ENCODE measurements at places on chromosomes 7 and 10.

DNA sequence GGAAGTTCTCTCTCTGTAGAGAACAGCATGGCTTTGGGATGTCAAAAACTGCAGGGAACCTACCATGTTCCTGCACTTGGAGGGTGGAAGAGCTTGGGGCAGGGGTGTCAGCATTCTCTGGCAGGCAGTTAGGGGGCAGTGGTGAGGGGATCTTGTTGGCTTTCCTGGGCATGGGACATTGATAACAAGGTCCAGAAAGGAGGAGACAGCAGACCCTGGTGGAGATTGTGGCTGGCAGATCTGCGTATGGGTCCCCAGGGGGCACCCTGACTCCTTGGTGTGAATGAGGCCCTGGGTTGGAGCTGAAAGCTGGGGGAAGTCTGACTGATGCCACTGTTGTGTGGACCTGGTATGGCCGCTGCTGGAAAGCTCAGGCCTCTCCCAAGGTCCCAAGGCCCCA is 22.9 kb upstream of the CAMK2B start:
- DNase-seq, result peak; percentile 49

DNA sequence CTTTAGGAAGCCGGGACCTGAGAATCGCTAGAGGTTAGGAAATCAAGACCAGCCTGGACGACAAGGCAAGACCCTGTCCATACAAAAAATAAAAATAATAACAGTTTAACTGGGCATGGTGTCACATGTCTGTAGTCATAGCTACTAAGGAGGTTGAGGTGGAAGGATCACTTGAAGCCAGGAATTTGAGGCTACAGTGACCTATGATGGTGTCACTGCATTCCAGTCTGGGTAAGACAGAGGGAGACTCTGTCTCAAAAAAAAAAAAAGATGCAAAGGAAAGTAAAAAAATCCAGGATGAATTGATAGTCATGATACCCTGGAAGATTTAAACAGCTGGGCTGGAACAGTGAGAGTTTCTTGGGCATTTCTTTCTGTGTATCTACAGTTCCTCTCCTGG is 463.2 kb downstream of the GALNT17 start:
- no peak for DNase-seq

GRCh38 chr7:134454277-134454676 is 4.6 kb downstream of the AKR1B1 start:
- no peak for DNase-seq

- no peak for DNase-seq
Observed at GRCh38 chr7:74332373-74333176, 43.4 kb downstream of the CLIP2 start.

DNA sequence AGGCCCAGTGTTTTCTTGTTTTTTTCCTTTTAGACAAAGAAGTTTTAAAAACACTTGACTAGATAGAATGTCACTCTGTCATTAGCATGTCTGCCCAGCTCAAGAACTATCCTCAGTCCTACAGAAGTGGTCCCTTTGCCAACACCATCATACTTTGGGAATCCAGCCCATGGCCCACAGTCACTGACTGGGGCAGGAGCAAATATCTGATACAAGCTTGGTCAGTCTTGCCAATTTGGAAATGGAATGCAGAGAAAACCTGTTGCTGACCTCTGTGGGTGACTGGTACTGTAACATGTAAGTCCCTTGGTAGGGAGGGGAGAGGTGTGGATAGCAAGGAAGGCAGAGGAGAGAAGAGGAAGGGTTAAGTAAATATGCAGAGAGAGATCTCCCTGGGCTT is 47.8 kb downstream of the IPMK start:
- DNase-seq, result no peak

GRCh38 chr7:90726120-90726519 is 130.0 kb downstream of the CDK14 start:
- no peak for DNase-seq

DNA sequence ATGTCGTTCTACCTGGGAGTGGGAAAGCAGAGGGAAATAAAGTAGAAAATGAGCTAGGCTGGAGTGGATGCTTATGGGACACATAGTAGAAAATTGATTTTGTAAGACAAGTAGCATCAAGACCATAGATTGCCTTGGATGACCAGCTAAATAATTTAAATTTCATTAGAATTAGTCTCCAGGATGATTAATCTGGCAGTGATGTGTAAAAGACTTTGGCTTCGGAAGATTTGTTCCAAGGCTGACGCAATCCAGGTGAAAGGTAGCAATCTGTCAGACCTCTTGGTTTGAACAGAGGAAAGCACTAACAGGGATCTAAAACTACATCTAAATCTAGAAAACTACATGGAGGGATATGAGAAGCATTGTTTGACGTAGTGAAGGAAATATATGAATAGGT is 236.5 kb downstream of the ARL4A start:
- no peak for DNase-seq

GRCh38 chr7:44367475-44368043 is 42.2 kb upstream of the CAMK2B start:
- DNase-seq, result no peak

DNA sequence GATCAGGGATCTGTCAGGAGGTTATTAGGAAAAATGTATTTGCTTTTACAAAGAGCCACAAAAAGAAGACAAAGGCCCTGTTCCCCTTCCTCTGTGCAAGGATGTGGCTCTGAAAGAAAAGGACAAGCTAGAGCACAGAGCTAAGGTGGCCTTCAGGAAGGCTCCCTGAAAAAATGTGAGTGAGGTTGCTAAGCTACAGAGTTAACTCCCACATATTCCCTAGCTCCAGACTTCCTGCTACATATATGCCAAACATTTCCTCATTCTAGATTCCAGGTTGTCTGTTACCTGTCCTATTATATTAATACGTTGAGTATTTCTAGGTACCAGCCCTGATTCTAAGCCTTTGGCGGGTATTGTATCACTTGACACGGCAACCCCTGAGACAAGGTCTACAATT is 369.0 kb downstream of the PARD3 start:
- DNase-seq, result no peak

- no peak for DNase-seq
Observed at GRCh38 chr10:93081318-93081717, 7.6 kb downstream of the CYP26A1 start.

DNA sequence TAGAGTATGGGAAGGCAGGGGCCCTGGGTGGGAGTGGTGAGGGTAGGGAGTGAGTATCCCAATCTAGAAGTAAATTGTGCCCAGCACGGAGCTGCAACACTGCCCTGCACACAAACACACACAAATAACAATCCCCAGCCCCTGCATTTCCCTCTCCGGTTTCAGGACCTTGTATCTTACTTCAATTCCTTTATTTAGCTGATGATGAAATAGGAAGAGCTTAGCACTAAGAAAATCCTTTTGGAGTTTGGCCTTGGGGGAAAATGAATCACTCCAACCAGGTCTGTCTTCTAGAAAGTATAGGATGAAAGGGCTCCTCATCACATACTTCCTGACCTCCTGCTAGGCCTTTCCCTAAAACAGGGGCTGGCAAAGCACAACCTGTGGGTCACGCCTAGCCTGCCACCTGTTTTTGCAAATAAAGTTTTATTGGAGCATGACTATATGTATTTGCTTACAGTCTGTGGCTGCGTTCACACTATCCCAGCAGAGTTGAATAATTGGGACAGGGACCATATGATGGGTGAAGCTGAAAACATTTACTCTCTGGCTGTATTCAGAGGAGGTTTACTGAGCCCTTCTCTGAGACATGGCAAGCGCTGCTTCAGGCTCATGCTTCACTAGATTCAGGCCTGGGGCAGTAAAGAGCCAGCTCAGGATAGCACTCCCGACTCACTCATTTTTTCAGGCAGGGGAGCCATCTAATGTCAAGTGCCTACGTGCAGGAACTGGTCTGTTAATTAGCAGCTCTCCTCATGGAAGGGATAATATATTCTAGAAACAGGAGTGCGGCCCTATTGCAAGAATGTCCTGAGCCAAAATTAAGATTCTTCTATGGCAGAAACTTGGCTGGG is 111.0 kb downstream of the EGFR start:
- no peak for DNase-seq

GRCh38 chr7:100477871-100478267 is 1.1 kb downstream of the TSC22D4 start:
- no peak for DNase-seq

GRCh38 chr10:49761789-49762565 is at the start of gene OGDHL:
OGDHL (minus strand) TSS chr10:49762323; CDS start chr10:49758592, 3,731 bp downstream.
- DNase-seq, result peak; percentile 17

GRCh38 chr10:113151190-113151666 is 201.2 kb downstream of the TCF7L2 start:
- no peak for DNase-seq

- no peak for DNase-seq
Observed at GRCh38 chr10:118107541-118107940, 60.8 kb upstream of the RAB11FIP2 start.

- DNase-seq, result no peak
Observed at GRCh38 chr7:151310578-151310977, 31.0 kb upstream of the NUB1 start.

GRCh38 chr10:64732372-64732957 is 1211.3 kb downstream of the REEP3 start:
- no peak for DNase-seq

- DNase-seq, result no peak
Observed at GRCh38 chr7:94507462-94507861, 2.1 kb upstream of the CASD1 start.

GRCh38 chr7:24251568-24251967 is 32.4 kb upstream of the NPY start:
- no peak for DNase-seq

- peak; percentile 36 for DNase-seq
Observed at GRCh38 chr7:105849122-105849855, 27.1 kb downstream of the ATXN7L1 start.

GRCh38 chr7:18786196-18786727 is 290.7 kb downstream of the HDAC9 start:
- no peak for DNase-seq

GRCh38 chr7:45884136-45884535 is 4.2 kb upstream of the IGFBP1 start:
- DNase-seq, result no peak

DNA sequence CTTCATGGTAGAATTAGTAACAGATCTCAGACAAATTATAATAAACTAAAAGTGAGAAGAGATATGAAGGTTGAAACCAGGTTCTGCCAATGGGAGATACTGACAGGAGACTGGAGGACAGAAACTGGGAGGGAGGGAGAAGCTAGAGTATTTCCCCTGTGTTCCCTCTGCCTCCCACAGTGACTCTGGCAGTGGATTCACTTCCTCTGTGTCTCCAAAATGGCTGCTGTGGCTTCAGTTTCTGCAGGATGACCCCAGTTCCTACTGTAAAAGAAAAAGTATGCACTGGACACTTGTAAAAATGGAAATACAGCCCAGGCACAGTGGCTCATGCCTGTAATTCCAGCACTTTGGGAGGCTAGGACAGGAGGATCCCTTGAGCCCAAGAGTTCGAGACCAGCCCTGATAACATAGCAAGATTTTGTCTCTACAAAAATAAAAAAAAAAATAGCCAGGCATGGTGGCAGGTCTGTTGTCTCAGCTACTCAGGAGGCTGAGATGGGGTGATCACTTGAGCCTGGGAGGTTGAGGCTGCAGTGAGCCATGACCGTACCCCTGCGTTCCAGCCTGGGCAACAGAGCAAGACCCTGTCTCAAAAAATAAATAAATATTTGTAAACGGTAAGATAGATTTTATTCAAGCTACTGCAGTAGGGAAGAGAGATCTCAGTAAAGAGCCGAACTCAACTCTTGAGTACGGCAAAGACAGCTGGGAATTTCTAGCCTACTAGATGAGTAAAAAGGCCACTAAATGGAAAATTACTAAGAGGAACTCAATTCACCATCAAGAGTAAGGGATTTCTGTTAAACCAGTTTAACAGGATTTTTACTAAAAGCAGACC is 156.6 kb upstream of the TRIM24 start:
- no peak for DNase-seq

GRCh38 chr7:13293264-13294002 is 606.0 kb downstream of the ARL4A start:
- DNase-seq, result no peak

DNA sequence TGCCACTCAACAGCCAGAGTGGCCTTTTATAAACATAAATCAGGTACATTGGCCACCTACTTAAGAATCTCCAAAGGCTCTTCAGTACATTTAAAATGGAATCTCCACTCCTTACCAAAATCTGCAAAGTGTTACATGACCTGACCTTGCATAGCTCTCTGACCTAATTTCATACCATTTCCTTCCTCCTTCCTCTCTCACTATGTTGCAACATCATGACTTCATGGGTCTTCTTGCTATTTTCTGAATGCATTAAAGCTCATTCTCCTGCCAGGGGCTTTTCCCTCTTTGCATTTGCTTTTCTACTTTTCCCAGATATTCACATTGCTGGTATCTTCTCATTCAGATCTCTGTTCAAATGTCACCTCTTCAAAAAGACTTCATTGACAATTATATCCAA is 22.1 kb upstream of the PPP1R17 start:
- DNase-seq, result no peak

DNA sequence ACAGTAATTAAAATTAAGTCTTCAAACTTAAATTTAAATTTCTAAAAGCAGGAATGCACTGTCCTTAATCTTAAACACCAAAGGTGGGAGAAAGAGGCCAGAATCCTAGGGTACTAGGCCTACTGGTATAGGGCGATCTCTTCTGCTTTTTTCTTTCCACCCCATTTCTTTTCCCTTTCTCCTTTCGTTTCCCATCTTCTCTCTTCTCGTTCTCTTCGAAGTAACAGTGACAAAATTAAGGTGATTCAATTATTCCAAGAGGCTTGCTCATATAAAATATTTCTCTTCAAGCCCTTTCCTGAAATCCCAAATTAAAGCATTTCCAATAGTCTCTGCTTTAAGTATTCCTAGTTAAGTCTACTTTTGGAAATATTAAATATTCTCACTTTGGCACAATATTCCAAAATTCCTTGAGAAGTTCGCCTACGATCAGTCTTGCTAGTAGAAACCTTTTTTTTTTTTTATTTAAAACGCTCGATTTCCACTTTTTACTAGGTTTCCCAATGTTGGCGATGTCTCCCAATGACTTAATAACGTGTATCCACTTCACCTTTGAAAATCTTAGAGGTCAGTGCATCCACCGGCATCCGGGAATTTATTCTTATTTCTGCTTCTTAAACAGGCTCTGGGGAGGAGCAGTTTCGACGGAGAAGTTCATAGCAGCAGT is 765 bp upstream of the LCOR start:
- DNase-seq, result no peak

DNA sequence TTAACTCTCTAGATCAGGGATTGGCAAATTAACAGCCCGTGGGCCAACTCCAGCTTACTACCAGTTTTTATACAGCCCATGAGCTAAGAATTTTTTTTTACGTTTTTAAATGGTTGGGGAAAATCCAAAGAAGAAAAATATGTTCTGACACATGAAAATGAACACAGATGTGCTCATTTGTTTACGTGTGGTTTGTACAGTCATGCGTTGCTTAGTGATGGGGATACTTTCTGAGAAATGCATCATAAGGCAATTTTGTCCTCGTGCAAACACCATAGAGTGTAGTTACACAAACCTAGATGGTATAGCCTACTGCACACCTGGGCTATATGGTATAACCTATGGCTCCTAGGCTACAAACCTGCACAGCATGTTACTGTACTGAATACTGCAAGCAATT is 8.3 kb upstream of the SMKR1 start:
- DNase-seq, result peak; percentile 81

GRCh38 chr10:80462981-80463741 is 9.1 kb downstream of the TSPAN14 start:
- DNase-seq, result no peak

- no peak for DNase-seq
Observed at GRCh38 chr10:132078746-132079345, 13.1 kb downstream of the JAKMIP3 start.

All from brain microvascular endothelial cell (primary cell).